ENCODE measurements at places on chromosomes 7 and 10. TPM values are rescaled to one million over a fixed set of nuclear protein-coding genes. Genes with fewer than 3 reads are reported as not detected.

CHN2 gene
- total RNA-seq = 43.6 TPM

OPN4 gene
- not detected for total RNA-seq

SEMA4G gene
- 17.5 TPM for total RNA-seq

CFAP70 gene
- total RNA-seq = 6.0 TPM

PLXNA4 gene
- total RNA-seq = 50.3 TPM

KLF14 gene
- total RNA-seq = 0.23 TPM

ZNF804B gene
- 8.3 TPM for total RNA-seq

HECW1 gene
- total RNA-seq = 48.0 TPM

EBLN1 gene
- not detected for total RNA-seq

NRP1 gene
- total RNA-seq = 56.5 TPM

CUBN gene
- total RNA-seq = 3.5 TPM

C1QL3 gene
- total RNA-seq = 18.0 TPM

SH3PXD2A gene
- 10.8 TPM for total RNA-seq

NUDT5 gene
- 18.2 TPM for total RNA-seq

HMX2 gene
- total RNA-seq = 0.92 TPM

MRPS17 gene
- 27.7 TPM for total RNA-seq

PLPP4 gene
- total RNA-seq = 29.1 TPM

PAOX gene
- total RNA-seq = 5.1 TPM

PLEKHS1 gene
- total RNA-seq = not detected
